T1000 (cell line): ENCODE measurements at places on chromosomes 6 and 20.

GRCh38 chr20:60204601-60205000 is 246.4 kb downstream of the CDH26 start:
- no peak for DNase-seq

GRCh38 chr20:49852522-49853080 is 40.0 kb downstream of the SLC9A8 start:
- DNase-seq = no peak

- no peak for DNase-seq
Measured at GRCh38 chr20:1968964-1969363, 24.9 kb downstream of the PDYN start.

DNA sequence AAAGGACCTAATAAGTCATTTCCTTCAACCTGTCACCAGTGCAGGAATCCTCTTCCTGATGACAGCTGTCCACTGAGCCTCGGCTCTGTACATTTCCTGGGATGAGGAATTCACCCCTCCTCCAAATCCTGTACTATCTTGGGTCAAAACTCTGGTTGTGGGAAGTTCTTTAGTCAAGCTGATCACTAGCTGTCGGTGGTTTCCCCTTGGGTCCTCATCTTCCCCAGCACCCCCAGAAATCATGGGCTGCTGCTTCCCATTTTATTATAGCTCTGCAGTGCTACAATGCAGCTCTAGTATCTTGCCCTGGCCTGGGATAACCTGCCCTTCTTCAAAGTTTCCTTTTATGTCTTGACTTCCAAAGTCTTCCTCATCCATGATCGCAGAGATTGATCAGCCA is 14.6 kb upstream of the ADA start:
- no peak for DNase-seq

- DNase-seq = peak; percentile 2
Measured at GRCh38 chr6:39553860-39554802, 171.1 kb downstream of the KIF6 start.

- DNase-seq = no peak
Measured at GRCh38 chr20:54162378-54163009, 11.3 kb downstream of the CYP24A1 start.

GRCh38 chr6:96994660-96995059 is 70.1 kb downstream of the KLHL32 start:
- DNase-seq = no peak

DNA sequence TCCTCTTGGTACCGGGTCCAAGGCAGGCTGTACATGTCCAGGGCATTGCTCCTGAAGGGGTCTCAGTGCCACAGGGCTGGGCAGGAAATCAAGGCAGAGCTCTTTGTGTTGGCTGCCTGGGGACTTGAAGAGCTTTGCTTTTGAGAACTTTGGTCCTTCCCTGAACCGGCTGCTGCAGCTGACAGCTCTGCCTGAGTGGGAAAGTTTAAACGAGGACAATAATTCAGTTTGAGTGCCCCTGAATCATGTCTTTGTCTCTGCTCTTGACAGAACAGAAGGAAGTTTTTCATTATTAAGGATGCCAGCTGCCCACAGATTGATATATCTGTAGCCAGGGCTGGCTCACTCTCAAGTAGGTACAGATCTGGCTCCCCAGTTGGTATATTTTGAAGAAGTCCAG is 56.1 kb downstream of the ANKRD6 start:
- DNase-seq = no peak

- DNase-seq = no peak
Measured at GRCh38 chr20:6806275-6806674, 38.8 kb downstream of the BMP2 start.

DNA sequence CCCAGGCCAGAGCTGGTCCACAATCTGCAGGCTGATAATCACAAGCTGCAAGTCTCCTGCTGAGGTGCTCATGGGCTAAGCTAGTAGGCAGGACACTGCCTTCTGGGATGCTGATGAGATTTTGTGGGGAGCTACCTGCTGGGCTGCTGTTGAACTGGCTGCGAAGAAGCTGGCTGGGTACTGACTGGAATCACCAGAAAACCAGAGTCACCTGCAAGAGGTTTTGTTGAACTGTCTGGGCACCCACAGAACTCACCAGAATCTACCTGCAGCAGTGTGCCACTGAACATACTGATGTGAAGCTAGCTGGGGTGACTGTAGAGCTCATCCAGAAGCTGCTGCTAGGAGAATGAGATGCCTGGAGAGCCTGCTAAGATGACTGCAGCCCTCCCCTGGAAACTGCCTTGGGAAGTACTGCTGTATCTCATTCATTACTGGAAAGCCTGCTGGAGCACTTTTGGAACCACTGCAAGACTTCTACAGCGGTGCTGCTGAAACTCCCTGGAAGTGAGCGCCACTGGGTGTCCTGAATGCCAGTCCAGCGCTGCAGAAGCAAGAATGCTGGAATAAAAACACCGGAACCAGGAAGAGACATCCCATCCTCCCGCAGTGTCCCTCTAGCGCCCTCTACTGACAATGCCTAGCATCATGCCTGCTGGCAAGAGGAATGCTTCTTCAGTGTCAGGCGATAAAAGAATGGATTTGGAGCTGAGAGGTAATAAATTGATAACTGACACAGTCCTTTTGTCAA is 64.9 kb upstream of the ARHGAP18 start:
- DNase-seq = peak; percentile 34

DNA sequence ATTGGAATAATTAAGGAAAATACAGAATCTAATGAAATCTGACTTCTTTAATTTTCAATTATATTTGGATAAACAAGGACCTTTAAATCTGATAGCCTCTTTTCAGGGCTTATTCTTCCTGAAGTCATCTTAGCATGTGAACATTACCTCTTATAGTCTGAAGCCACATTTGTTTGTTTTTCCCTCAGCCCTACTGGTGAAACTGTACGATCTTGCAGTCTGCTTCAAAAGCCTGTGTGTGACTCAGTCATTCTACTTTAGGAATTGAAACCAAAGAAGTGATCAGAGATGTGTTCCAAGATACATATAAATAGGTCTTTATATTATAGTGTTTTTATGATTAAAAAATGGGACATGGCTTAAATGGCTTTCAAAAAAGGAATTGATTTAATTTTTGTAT is 67.5 kb downstream of the MACROD2 start:
- no peak for DNase-seq

GRCh38 chr6:14102383-14102782 is 15.2 kb upstream of the CD83 start:
- no peak for DNase-seq

GRCh38 chr20:51628533-51629398 is 86.2 kb upstream of the NFATC2 start:
- DNase-seq = no peak

- DNase-seq = no peak
Measured at GRCh38 chr6:147299035-147299434, 94.8 kb downstream of the STXBP5 start.

DNA sequence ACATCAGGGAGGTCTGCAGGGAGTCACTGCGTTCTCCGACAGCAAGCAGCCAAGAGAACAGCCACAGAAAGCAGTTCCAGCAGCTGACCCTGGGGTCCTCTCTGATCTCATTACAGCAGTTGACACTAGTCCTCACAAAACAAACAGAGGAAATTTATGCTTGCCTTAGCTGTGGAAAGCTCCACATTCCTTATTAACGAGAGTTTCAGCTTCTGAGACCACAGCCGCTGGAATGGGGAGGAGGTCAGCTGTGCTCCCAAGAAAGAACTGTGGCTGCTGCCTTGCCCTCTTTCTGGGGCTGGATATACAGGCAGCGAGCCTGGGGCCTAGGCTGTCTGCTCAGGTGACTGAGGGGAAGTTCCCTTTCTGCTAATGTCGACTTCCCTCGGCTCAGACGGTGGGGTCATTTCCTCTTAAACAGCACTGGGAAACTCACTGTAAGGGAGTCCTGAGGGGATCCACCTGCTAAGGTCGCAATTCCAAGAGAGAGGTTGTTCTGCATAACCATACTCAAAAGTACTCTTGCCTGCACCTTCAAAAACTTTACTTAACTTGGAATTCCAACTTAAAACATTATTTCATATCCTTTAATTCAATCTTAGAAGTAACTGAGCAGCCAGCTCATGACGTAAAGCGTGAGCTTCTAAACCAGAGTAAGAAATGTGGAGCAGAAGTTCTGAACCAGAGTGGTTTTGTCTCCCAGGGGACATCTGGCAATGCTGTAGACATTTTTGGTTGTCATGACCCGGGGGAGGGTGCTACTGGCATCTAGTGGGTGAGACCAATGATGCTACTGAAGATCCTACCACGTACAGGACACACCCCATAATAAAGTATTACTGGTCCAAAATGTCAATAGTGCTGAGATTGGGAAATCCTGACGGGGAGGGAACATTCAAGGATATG is 80.3 kb downstream of the BACH2 start:
- no peak for DNase-seq

DNA sequence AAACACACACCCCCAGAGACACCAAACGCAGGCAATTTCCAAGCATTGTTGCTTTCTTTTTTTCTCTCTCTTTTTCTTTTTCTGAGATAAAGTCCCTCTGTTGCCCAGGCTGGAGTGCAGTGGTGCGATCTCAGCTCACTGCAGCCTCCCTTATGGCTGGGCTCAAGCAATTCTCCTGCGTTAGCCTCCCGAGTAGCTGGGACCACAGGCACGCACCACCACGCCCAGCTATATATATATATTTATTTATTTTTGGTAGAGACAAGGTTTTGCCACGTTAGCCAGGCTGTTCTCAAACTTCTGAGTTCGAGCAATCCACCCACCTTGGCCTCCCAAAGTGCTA is 14.0 kb upstream of the SRSF3 start:
- no peak for DNase-seq

GRCh38 chr6:124986164-124986563 is 23.9 kb downstream of the RNF217 start:
- DNase-seq = no peak

DNA sequence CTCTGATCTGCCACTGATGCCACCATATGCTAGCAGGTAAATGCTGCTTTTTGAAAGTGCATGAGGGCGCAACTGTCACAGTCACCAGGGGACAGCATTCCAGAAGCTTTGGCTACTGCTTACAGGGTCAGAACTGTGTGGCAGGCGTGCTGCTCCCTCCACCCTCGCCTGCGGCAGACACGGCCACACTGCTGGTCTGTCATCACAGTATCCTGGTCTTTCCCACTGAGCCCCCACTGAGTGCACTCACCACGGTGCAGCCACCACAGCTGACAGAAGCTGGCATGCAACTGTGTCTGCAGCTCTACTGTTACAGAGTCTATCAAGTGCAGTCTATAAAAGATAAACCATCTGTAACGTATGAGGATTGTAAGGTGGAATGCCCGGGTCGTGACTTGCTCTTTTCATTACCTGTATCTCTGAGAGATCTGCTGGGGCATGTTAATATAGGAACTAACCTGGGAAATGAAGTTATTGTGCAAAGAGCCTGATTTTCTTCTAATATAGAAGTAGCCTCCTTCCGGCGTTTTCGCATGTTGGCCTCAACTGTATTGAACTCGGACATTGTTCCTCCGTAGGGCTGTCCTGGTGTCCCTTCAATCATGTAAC is 24.5 kb downstream of the GCLC start:
- no peak for DNase-seq

DNA sequence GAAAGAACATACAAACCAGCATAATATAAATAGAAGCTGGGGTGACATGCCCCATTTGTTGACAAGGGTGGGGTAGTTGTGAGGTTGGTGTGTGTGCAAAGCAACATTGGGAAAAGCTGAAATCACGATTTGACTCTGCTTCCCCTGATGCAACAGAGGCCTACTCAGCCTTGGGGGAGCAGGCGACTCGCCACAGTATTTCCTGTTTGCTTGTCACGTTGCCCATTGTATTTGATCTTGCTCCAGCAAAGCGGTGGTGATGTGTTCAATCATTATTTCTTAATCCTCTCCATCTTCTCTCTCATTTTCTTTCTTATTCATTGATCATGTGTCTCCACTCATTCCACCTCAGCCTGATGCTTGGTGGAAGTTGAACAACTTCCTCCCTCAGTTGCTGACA is 165.8 kb upstream of the CITED2 start:
- DNase-seq = no peak

- DNase-seq = no peak
Measured at GRCh38 chr6:109449795-109450673, 5.5 kb downstream of the MICAL1 start.

DNA sequence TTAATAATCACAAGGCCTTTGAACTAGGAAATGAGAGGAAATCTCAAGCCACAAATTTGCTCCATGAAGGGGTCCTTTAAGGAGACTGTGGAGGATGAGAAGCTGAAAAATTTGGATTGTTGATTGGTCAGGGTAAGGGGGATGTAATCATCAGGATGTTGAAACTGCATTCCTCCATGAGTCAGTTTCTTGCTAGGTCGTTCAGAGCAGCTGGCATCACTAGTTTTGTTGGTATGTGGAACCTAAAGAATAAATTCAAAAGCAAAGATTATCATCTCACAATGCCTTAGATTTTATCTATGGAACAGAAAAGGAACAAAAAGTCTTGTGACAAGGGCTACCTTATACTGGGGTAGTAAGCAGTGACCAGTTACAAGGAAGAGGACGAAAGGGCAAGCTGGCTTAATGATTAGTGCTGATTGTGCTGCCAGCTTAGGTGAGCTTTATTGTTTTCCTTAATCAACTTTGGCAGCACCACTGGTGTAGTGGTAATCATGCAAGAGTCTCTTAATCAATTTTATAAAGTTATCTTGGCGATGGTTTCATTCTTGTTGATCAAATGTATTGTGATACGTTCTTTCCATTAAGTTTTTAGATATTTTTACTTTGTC is 36.6 kb downstream of the CRISP2 start:
- DNase-seq = peak; percentile 38

DNA sequence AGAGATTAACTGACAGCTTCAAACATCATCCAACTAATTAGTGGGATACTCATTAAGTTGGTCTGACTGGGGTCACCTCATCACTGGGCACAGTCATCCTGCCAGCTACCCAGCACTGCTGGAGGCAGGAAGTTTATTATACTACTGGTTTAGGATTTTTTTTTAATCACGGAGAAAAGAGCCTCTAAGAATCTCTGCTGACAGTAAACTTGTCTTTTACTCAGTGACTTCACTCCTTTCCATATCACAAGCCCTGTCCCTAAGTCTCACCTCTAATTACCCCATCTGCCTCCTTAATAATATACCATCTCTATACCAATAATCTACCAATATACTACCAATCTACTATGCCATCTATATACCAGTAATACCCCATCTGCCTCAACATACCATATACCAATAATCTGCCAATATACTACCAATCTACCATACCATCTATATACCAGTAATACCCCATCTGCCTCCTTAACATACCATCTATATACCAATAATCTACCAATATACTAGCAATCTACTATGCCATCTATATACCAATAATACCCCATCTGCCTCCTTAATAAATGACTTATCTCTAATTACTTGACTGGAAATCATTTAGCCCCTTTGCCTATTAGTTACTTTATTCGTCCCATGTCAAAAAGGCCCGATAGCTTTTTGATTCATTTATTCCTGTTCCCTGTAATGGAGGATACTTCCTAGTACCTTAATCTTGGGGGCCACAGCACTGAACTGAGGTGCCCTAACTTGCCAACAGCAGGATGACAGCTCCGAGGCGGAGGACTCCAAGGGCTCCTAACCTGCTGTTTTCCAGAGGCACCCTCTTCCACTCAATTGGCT is 5.0 kb downstream of the ATP5F1E start:
- no peak for DNase-seq

DNA sequence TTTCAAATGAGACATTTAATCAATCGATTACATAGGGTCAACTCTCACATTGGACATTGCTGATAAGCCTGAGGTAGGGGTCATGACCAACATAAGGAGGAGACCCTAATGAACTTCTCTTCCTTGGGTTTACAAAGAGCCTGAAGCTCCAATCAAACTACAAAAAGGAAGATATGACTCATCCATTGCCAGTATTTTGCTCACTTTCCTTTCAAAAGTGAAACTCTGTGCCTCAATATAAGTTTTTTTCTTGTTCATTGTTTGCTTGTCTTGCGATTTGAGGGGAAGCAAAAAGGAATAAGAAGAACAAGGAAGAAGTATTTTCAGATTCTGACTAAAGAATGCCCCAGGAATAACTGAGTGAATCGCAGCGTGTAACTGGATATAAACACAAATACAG is 38.8 kb upstream of the KHDRBS2 start:
- no peak for DNase-seq
